ENCODE measurements at places on chromosomes 1 and 21.

DNA sequence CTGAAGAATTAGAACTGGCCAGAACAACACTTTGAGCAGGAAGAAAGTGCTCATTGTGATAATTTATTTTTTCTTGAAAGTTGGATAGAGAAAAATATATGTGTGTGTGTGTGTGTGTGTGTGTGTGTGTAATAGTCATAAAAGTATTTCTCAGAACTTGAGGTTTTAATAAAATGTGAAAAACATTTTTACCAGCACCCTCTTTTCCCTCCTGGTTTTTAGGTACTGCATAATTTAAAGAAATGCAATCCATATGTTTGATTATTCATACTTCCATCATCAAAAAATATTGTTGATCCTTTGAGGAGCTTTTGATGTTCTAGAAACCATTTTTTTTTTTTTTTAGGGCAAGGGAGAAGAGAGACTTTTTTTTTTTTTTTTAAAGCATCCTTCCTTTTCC lies 66.8 kb upstream of the JUN start:
- no peak for DNase-seq

DNA sequence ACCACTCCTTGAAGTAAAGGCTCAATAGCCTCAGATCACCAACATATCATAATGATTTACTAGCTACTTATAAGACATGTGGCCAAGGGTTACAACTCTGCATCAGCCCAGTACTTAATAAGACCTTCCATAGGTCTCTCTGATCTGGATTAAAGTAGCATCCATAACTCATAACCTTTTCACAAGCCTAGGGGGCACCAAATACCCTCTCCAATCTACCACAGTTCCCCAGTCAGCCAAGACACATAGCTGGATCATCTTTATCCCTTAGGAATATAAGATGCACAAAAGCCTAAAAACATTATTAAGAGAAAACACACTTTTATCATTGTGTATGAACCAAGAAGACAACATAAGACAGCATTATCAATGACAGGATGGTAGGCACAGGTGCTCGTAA lies 22.1 kb downstream of the SSX2IP start:
- peak; percentile 32 for DNase-seq

DNA sequence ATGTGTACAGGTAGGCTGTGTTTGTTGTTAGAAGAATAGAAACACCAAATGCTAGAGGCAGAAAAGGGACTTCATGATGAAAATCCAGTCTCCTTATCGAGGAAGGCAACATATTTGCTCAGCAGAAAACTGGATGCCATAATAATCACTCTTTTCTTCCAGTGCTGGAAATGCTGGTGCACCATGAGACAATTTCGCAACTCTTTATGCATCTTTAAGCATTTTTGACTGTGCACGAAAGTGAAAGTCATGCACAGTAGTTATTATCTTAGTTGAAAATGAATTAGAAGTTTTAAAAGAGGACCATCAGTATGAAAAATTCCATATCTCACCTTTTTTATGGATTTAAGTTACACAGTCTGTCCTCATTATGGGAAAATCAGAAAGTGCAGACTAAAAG lies 29.1 kb downstream of the SMYD2 start:
- DNase-seq: no peak

- DNase-seq: no peak
Observed at GRCh38 chr1:154181944-154182343, 10.0 kb downstream of the TPM3 start.

DNA sequence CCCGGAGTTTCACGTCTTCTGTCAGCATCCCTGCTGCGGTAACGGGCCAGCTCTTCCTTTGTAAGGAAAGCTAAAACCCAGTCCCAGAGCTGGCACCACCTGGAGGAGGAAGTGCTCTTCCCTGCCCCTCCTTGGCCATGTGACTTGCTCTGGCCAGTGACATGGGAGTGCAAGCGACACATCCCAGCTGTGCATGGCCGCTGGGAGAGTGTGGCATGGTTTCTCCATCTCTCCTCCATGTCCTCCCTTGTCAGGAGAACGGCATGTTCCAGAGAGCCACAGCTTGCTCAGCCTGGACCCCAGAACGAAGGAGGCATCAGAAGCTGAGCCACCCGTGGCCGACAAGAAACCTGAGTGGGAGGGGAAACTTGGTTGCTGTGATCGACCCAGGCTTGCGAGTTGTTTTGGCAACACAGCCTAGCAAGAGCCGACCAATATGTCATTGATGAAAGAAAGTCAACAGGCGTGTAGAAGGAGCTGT lies 2.7 kb upstream of the PRXL2B start:
- DNase-seq: peak; percentile 70

GRCh38 chr1:22140694-22141093 lies 2.2 kb downstream of the WNT4 start:
- DNase-seq: no peak

- no peak for DNase-seq
Observed at GRCh38 chr1:235918032-235918431, 51.3 kb upstream of the LYST start.

GRCh38 chr1:10686404-10687040 lies 109.9 kb downstream of the CASZ1 start:
- no peak for DNase-seq

GRCh38 chr1:18256282-18257235 lies 149.0 kb downstream of the IGSF21 start:
- no peak for DNase-seq

- no peak for DNase-seq
Observed at GRCh38 chr1:45478121-45478814, 12.7 kb downstream of the TESK2 start.

- no peak for DNase-seq
Observed at GRCh38 chr1:218284377-218284916, 646 bp upstream of the RRP15 start.

- DNase-seq: no peak
Observed at GRCh38 chr1:228375578-228376261, 30.9 kb downstream of the TRIM11 start.

- DNase-seq: no peak
Observed at GRCh38 chr1:10208537-10208936, 1.8 kb upstream of the KIF1B start.

DNA sequence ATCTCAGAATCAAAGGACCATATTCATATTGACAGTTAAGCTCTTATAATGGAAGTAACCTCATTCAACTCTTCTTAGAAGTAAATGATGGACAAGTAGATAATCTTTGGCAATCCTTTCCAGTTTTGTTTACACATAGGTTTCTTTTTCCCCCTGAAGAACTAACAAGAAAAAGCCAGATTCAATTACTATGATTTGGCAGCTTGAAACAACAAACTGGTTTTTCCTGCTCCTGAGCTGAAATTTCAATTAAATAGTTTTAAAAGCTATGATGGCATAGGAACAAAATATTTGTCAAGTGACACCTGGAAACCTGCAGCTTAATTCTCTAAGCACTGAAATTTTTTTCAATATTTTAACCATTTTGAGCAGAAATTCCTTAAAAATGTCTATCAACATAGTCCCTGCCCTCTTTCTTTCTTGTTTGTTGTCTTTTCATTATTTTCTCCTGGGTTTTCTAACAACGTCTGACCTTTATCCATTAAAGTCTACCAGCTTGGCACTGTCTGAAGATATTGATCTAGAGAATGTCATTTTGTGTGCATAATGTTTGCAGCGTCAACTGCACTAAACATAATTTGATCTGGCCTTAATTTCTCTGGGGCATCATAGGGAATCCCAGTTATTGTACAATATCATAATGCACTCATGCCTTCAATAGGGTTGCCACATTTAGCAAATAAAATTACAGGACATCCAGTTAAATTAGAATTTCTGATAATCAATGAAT lies 4.0 kb upstream of the SLC35A3 start:
- no peak for DNase-seq

GRCh38 chr1:58879464-58879863 lies 95.6 kb upstream of the JUN start:
- no peak for DNase-seq

DNA sequence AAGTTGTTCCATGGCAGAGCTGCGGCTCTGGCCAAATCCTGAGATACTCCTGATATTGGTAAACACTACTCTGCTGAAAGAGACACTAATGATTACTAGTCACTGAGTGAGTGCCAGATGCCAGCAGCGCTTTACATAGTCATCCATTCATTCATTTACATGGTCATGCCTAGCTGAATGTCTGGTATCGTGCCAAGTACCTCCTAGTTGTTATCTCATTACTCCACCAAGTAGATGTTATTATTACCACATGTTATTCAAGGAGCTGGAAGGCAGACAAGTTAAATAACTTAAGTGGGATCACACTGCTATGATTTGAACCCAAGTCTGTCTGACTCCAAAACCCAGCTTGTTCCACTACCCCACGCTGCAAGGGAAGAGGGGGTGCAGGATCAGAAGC lies 4.7 kb downstream of the OLFML2B start:
- DNase-seq: no peak

DNA sequence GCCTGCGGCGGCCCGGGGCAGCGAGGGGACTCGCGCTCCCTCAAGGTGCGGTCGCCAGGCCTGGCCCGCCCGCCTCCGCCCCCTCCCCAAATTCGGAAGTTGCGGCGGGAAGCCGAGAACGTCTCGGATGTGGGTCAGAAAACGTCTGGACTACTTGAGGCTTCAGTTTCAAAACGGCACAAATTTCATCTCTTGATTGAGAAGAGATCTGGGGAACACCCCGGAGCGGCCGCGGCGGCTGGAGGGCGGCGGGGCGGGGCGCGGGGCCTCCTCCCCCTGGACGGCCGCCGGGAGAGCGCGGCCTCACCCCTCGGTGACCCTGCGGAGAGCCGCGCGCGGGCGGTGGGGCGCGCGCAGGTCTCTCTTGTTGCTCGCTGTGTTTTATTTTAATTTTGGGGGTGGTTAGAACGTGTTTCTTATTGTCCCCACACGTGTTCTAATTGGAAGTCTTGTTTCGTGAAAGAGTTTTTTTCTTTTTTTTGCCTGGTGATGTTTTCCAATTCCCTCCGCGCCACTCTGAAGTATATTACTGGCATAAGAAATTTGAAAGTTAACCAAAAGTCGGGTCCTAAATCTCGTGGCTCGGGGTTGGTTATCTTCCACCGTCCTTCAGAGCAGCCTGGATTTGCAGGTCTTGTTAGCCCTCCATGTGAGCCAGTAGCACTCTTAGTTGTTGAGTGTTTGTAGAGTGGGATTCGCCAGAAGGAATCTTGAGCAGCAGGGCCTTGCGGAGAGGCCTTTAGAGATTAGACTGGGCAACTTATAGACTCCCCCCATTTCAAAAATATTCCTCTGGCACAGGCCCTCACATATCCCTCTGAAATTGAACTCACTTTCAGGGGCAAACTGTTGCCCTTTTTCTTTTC lies 749 bp downstream of the PCBP3 start:
- DNase-seq: peak; percentile 34

GRCh38 chr1:182087304-182087703 lies 25.8 kb upstream of the ZNF648 start:
- DNase-seq: peak; percentile 17

GRCh38 chr1:182348961-182349747 lies 42.4 kb downstream of the GLUL start:
- DNase-seq: no peak

GRCh38 chr1:229107972-229108371 lies 162.9 kb upstream of the RAB4A start:
- no peak for DNase-seq

- DNase-seq: no peak
Observed at GRCh38 chr21:27769763-27770162, 802.9 kb upstream of the ADAMTS5 start.

DNA sequence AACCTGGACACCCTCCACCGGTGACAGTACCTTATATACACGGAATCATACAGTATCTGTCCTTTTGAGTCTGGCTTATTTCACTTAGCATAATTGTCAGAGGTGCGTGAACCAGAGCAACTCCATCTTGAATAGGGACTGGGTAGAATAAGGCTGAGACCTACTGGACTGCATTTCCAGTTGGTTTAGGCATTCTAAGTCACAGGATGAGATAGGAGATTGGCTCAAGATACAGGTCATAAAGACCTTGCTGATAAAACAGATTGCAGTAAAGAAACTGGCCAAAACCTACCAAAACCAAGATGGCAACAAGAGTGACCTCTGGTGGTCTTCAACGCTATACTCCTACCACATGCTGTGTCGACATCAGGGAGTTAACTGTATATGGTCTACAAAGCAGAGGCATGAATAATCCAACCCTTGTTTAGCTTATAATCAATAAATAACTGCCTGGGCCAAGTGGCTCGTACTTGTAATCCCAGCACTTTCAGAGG lies 1.4 kb upstream of the FDPS start:
- DNase-seq: peak; percentile 39

DNA sequence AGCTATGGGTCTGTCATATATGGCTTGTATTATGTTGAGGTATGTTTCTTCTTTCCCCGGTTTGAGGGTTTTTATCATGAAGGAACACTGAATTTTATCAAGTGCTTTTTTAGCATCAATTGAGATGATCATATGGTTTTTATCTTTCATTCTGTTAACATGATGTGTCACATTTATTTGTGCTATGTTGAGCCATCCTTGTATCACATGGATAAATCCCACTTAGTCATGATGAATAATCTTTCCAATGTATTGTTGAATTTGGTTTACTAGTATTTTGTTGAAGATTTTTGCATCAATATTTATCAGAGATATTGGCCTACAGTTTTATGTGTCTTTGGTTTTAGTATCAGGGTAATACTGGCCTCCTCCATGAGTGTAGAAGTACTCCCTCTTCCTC lies 61.7 kb downstream of the GPR137B start:
- DNase-seq: no peak

GRCh38 chr1:162676087-162676486 lies 43.8 kb downstream of the DDR2 start:
- no peak for DNase-seq

DNA sequence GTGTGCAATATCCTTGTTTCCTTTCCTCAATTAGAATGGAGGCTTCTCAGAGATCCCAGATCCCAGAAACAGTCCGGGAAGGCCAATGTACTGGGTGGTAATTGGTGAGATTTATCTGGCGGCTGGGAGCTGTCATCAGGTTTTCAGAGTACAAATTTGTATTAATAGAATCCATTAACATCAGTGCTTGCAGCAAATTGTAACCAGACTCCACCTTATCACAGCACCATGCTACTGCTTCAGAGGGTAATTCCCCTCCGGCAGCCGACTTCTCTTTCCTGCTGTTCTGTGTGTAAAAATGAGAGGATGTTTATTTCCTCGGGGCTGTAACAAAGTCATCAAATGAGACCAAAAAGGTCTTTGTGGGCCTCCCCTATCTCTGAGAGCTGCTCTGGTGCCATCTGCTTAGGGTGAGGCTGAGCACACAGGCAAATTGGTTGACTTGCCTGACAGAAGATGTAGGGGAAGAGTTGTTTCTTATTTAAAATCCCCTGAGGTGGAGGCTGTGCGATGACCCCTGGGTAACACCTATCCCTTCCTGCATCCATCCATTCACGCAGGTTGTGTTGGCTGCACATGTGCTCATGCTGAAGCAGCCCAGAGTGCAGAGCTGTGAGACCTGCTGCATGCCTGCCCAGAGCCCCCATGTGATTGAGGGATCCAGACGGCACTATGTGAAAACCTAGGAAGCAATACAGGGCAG lies 19.2 kb downstream of the NFASC start:
- no peak for DNase-seq

GRCh38 chr1:224381880-224382548 lies 25.3 kb downstream of the CNIH4 start:
- DNase-seq: no peak

- peak; percentile 10 for DNase-seq
Observed at GRCh38 chr1:21852282-21853130, 40.4 kb downstream of the LDLRAD2 start.

Data from CD4-positive, alpha-beta T cell treated with Interleukin-10 for 1 hour (primary cell).